Hematopoietic multipotent progenitor cell treated with erythropoietin and hydrocortisone succinate and interleukin-3 and kit ligand, for 6 days (in vitro differentiated cells): ENCODE measurements at places on chromosomes 11 and 22.

DNA sequence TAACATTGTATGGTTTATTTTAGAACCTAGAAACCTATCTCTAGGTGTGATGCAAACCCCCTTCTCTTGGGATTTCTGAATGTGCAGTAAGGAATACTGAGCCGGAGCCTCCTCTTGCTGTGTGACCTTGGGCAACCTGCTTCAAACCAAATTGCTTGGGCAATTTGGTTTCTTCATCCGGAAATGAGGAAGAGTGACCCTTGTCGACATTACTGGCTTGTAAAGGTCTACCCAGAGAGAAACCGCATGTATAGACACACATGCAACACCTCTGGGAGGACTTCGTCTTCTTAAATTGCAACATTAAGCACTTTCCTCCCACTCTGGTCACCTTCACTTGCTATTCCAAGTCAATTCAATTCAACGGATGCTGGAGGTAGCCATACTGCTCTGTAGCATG lies 19.6 kb upstream of the TP53I11 start:
- no peak for DNase-seq

DNA sequence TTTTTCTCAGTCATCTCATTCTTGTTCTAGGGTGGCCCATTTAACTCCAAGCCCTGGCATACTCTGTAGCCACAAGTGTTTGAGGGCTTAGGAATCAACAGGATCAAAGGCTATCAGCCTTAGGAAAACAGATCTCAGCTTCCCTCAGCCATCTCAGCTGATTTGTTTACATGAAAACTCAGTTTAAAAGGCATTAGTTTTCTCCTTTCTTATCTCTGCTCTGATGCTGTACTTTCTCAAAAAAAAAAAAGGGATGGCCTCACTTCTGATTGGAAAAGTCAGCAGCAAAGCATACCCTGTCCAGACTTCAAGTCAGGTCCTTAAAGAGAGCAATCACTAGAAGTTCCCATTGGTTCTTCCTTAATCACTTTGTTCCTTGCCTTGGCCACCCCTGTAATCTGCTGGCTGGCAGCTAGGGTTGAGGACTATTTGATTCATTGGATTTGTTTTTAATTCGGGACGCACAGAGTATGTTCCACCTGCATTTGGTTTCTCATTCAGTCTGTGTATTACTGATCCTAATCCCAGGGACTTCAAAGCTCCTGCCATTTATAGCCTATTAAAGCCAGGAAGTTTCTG lies 102.8 kb downstream of the EXT2 start:
- no peak for DNase-seq

- DNase-seq: no peak
These were observed 62.4 kb downstream of the PARVG start for GRCh38 chr22:44242946-44243724.

DNA sequence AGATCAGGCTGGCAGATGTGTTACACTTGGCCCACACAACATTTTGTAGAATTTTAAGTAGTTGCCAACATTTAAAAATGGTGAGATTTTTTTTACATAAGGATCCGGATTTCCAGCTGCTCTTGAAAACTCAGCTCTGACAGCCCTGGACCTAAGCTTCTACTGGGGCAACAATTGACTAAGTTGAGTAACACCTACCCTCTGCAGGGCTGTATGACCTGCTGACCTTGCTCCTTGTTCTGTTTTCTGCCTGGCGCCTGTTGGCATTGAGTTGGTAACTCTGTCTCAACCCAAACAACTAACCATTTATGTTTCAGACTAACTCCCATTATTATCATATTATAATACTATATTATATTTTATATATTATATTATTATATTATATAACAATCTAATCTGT lies 21.1 kb upstream of the LRRC55 start:
- no peak for DNase-seq

DNA sequence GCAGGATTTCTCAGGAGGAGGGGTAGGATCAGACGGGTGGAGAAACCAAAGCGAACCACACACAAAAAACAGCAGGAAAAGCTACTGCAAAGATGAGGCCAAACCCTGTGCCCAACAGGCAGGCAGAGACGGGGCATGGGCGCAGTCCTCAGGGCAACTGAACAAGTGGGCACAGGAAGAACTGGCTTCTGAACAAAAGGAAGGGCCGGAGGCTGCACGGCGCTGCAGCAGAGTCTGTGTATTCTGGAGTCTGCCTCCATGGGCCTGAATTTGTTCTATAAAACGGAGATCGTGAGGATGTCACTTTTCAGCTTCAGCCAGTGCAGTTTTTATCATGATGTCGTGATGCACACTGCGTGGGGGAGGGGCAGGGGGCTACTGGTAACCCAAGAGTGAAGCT lies 1026.0 kb downstream of the TBC1D22A start:
- no peak for DNase-seq

GRCh38 chr11:7749456-7749855 lies 43.2 kb upstream of the OVCH2 start:
- no peak for DNase-seq
